Fibroblast of upper back skin (primary cell): ENCODE measurements at places on chromosomes 2 and 18.
A peak's percentile ranks its signal among the peaks of the same experiment; 100 is the strongest.

DNA sequence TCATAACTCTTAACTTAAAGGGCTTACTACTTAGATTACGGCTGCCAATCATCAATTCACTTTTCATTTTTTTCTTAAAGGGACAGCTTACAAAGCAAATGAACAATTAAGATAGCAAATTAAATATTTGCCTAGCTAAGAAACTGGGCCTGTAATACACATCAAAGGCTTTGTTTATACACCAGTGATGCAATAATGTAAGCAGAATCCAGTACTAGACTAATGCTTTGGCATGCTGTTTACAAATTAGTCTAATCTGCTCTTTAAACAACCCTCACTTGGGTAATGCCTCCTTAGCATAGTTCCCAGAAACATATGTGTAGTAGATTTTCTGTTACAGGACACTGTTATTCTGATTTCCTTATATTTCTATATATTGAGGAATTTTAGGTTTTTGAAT, 105.8 kb downstream of the ARHGAP28 start:
- no peak for DNase-seq

DNA sequence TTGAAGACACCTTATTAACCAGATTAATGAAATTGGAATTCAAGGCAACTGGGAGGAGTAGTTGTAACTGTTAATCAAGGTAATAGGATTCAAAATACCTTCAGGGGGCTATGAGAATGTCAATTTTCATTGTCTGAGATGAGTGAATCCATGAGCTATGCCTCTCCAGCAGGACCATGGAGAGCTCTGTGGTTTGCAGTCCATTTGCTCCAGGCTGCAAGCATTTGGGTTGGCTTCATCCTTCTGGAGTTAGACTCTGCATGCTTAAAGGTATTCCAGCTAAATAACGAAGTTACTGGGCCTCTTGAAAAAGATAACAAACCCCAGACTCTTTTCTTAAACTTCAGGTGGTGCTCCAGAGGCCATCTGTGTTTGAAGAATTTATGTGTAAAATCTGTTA, 207.1 kb upstream of the SLC8A1 start:
- peak; percentile 48 for DNase-seq

- no peak for DNase-seq
These were observed 17.3 kb upstream of the SPP2 start for GRCh38 chr2:234033174-234033573.

DNA sequence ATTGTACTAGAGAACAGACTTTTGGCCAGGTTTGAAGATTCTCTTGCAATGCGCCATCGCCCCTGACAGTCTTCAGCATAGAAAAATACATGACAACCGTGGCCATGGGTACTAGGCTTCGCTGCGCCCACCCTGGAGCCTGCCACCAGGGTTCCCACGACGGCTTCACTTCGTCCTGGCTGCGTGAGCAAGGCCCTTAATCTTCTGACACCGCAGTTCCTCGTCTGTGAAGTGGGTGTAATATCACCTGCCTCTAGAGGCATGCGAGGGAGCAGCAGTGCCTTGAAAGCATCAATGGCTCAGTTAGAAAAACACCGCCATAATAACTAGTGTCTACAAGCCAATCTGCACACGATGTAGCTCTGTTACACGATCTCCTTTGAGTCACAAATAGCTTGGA, 175.2 kb upstream of the HS6ST1 start:
- DNase-seq: no peak
